Gastrocnemius medialis (tissue), 4 donors: ENCODE measurements at places on chromosomes 4 and X. TPM values are rescaled to one million over a fixed set of nuclear protein-coding genes. Genes with fewer than 3 reads are reported as not detected.

DNA sequence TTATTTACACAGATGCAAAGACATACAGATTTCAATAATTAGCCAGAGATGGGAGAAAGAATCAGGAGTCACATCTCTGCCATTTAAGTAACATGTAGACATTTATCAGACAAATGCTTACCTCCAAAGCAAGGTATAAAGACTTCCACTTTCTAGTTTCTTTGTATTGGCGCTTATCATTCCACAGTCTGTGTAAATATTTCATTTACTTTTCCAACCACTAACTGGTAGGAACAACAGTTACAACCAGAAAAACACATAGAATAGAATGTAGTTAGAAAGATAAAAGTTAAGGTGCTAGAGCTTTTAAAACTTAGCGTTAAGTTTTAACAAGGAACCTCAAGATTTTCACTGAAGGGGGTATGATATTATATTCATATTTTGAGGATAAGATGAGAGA lies 40.9 kb upstream of the UGT2B4 start:
- H3K27me3 ChIP-seq, result no peaks in the 10 kb centered on the region
- H3K27ac ChIP-seq, result no peak overlapping the region
- H3K36me3 ChIP-seq, result no peaks in the 10 kb centered on the region
- H3K4me1 ChIP-seq, result no peaks in the 10 kb centered on the region

DNA sequence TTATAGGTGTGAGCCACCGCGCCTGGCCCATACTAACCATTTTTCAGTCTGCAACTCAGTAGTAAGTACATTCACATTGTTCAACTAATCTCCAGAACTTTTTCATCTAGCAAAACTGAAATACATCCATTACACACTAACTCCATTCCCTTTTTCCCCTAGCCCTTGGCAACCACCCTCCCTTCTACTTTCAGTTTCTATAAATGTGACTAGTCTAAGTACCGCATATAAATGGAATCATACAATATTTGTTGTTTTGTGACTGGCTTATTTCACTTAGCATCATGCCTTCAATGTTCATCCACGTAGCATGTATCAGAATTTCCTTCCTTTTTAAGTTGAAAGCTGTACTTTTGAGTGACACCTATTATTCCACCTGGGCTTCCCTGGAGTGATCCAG lies 44.6 kb upstream of the SETD7 start:
- H3K4me3 ChIP-seq, result no peak overlapping the region
- no peak for DNase-seq
- H3K27me3 ChIP-seq, result no peaks in the 10 kb centered on the region
- no peaks in the 10 kb centered on the region for H3K4me1 ChIP-seq

The TEC gene
- 1.3 TPM for total RNA-seq

GRCh38 chr4:108029731-108030130 lies 40.0 kb downstream of the HADH start:
- peaks cover 92% of the 10 kb centered on the region for H3K36me3 ChIP-seq
- no peak for DNase-seq
- no peaks in the 10 kb centered on the region for H3K4me1 ChIP-seq
- no peak overlapping the region for H3K4me3 ChIP-seq

- H3K4me3 ChIP-seq, result no peak overlapping the region
- no peak for DNase-seq
- no peak overlapping the region for H3K27ac ChIP-seq
- no peaks in the 10 kb centered on the region for H3K36me3 ChIP-seq
- no peaks in the 10 kb centered on the region for H3K27me3 ChIP-seq
Observed at GRCh38 chrX:7019555-7019954, 128.0 kb upstream of the STS start.

The STS gene
- 1.7 TPM for total RNA-seq

The HTATSF1 gene
- 120 TPM for total RNA-seq

- H3K4me1 ChIP-seq, result no peaks in the 10 kb centered on the region
- H3K36me3 ChIP-seq, result no peaks in the 10 kb centered on the region
- no peaks in the 10 kb centered on the region for H3K27me3 ChIP-seq
Observed at GRCh38 chr4:113822555-113823290, 61.2 kb upstream of the CAMK2D start.

GRCh38 chr4:123327346-123327745 lies 69.2 kb upstream of the SPRY1 start:
- DNase-seq, result no peak
- no peaks in the 10 kb centered on the region for H3K4me1 ChIP-seq
- H3K36me3 ChIP-seq, result no peaks in the 10 kb centered on the region
- H3K27me3 ChIP-seq, result no peaks in the 10 kb centered on the region
- H3K27ac ChIP-seq, result no peak overlapping the region

GRCh38 chrX:55731826-55732225 lies 14.3 kb downstream of the RRAGB start:
- no peaks in the 10 kb centered on the region for H3K4me1 ChIP-seq
- peaks cover 16% of the 10 kb centered on the region for H3K36me3 ChIP-seq
- H3K4me3 ChIP-seq, result no peak overlapping the region
- DNase-seq, result no peak
- H3K27ac ChIP-seq, result no peak overlapping the region

The FAM241A gene
- total RNA-seq, result 3.5 TPM

The SH3RF1 gene
- 27.0 TPM for total RNA-seq

The HS6ST2 gene
- 1.9 TPM for total RNA-seq

- DNase-seq, result no peak
- no peak overlapping the region for H3K27ac ChIP-seq
- H3K36me3 ChIP-seq, result no peaks in the 10 kb centered on the region
- H3K27me3 ChIP-seq, result no peaks in the 10 kb centered on the region
- no peaks in the 10 kb centered on the region for H3K4me1 ChIP-seq
Observed at GRCh38 chrX:133670383-133670782, 255.1 kb upstream of the GPC4 start.

The CNGA1 gene
- 0.53 TPM for total RNA-seq

- H3K36me3 ChIP-seq, result no peaks in the 10 kb centered on the region
- H3K27me3 ChIP-seq, result peaks cover 6% of the 10 kb centered on the region
- H3K4me3 ChIP-seq, result no peak overlapping the region
- no peak overlapping the region for H3K27ac ChIP-seq
Observed at GRCh38 chr4:13498469-13498868, 14.3 kb upstream of the RAB28 start.

DNA sequence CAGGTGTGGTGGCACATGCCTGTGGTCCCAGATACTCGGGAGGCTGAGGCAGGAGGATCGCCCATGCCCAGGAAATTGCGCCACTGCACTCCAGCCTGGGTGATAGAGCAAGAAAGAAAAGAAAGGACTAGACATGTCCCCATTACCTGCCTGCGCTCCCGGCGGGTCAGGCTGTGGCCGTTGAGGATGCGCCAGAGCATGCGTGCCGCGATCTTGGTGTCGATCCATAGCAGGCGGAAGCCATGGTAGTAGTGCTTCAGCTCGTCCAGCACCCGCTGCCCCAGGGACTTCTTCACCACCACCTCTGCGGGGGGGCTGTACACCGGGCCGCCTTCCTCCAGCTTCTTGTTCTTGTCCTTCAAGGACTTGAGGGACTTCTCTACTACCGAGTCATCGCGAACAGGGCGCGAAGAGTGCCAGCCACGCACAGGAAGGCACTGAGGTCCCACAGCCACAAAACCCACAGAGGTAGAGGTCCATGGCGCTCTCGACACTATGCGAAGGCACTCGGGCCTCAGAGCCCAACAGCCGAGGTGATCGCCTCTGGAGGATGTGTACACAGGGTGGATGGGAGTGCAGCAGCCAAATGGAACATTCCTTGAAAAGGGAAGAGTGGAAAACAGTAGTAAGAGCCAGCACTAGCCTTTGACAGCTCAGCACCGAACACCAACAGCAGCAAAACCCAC lies 14.6 kb downstream of the LETM1 start:
- no peaks in the 10 kb centered on the region for H3K36me3 ChIP-seq
- H3K27ac ChIP-seq, result no peak overlapping the region
- no peak overlapping the region for H3K4me3 ChIP-seq
- no peaks in the 10 kb centered on the region for H3K27me3 ChIP-seq

The HTT gene
- total RNA-seq, result 36.9 TPM

GRCh38 chrX:72003811-72004750 lies 93.4 kb downstream of the NHSL2 start:
- H3K4me3 ChIP-seq, result no peak overlapping the region
- no peaks in the 10 kb centered on the region for H3K36me3 ChIP-seq
- no peaks in the 10 kb centered on the region for H3K27me3 ChIP-seq
- peak overlapping the region; percentile 5 for H3K27ac ChIP-seq
- DNase-seq, result peak; percentile 42
- no peaks in the 10 kb centered on the region for H3K4me1 ChIP-seq

DNA sequence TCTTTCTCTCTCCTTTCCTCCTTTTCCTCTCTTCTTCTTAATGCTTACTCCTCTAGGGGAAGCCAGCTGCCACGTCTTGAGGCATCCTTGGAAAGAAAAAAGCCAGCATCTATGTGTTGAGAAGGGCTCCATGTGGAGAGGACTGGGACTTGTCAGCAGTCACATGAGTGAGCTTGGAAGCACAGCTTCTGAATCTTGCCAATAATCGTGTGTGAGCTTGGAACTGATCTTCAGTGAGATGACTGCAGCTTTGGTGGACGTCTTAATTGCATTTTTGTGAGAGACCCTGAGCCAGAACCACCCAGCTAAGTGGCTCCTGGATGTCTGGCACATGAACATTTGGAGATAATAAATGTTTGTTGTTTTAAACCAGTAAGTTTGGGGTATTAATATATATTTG lies 371.7 kb downstream of the SLITRK2 start:
- DNase-seq, result no peak
- H3K36me3 ChIP-seq, result no peaks in the 10 kb centered on the region
- no peak overlapping the region for H3K4me3 ChIP-seq
- no peaks in the 10 kb centered on the region for H3K27me3 ChIP-seq

DNA sequence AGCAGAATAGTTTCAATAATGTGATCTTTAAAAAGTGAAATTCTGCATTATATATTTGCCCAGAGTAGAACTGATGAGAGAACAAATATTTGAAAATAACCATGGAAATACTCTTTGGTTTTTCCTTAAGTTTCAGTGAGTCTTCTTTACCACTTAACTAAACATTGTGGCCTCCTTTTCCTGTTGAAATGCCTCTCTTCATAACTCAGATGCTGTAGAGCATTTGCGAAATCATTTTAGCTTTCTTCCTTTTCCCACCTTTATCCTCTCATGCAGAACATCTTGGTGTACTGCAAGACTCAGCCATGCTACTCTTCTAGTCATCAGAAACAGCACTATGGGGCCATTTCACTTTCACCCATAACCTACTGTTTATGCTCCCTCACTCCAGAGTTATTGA lies 48.2 kb downstream of the CASK start:
- no peaks in the 10 kb centered on the region for H3K36me3 ChIP-seq
- peaks cover 3% of the 10 kb centered on the region for H3K4me1 ChIP-seq
- H3K4me3 ChIP-seq, result no peak overlapping the region
- DNase-seq, result no peak

- no peak overlapping the region for H3K4me3 ChIP-seq
- no peak overlapping the region for H3K27ac ChIP-seq
- peaks cover 7% of the 10 kb centered on the region for H3K4me1 ChIP-seq
- no peaks in the 10 kb centered on the region for H3K27me3 ChIP-seq
Observed at GRCh38 chrX:153608376-153608775, 9.4 kb upstream of the CCNQ start.

DNA sequence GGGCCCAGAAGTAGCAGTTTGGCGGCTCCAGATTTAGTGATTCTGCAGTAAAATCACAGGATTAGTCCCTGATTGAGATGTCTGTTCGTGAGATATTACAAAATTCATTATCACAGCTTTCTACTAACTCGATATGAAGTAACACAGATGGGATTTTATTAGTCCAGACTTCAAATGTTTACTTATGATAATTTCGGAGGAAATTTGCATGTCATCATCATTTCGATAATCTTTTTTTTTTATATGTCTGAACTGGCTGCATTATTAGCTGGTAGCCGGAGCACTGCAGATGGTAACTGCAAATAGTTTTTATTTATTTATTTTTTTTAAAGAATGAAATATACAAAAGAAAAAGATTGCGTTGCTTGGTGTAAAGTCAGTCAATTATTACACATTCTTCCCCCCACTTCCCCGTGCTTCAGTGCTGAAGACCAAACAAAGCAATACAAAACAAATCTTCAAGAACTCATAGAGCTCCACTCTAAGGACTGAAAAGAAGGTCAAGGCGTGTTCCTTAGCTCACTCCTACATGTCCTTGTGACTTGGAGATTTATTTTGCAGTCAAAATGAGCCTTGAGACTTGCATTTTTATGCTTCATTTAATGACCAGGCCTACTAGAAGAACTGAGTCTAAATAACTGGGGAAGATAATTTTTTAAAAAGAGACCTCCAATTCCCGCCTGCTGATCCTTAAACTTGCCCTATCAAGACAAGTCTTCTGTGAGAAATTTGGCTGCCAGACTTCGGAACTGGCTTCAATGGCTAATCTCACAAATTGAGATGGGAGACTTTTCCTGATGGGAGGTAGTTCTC lies 11.7 kb upstream of the PITX2 start:
- no peaks in the 10 kb centered on the region for H3K36me3 ChIP-seq
- H3K27me3 ChIP-seq, result no peaks in the 10 kb centered on the region
- peak overlapping the region; percentile 69 for H3K27ac ChIP-seq
- peaks cover 11% of the 10 kb centered on the region for H3K4me1 ChIP-seq
- DNase-seq, result no peak

GRCh38 chrX:37787423-37787869 lies 7.6 kb downstream of the CYBB start:
- no peaks in the 10 kb centered on the region for H3K36me3 ChIP-seq
- H3K4me1 ChIP-seq, result no peaks in the 10 kb centered on the region
- no peak overlapping the region for H3K4me3 ChIP-seq
- no peaks in the 10 kb centered on the region for H3K27me3 ChIP-seq
- no peak for DNase-seq
